Activated CD8-positive, alpha-beta T cell treated with anti-CD3 and anti-CD28 coated beads for 36 hours (primary cell): ENCODE measurements at places on chromosomes 3 and 15.

DNA sequence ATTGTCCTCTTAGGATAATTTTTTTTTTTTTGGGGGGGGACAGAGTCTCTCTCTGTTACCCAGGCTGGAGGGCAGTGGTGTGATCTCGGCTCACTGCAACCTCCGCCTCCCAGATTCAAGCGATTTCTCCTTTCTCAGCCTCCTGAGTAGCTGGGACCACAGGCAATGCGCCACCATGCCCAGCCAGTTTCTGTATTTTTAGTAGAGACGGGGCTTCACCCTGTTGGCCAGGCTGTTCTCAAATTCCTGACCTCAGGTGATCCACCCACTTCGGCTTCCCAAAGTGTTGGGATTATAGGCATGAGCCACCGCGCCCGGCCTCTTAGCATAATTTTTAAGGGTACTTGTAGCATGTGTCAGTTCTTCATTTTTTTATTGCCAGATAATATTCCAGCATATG, 122.6 kb downstream of the FNDC3B start:
- no peak overlapping the region for H3K27ac ChIP-seq
- H3K36me3 ChIP-seq = no peaks in the 10 kb centered on the region
- DNase-seq = no peak
- no peaks in the 10 kb centered on the region for H3K27me3 ChIP-seq

DNA sequence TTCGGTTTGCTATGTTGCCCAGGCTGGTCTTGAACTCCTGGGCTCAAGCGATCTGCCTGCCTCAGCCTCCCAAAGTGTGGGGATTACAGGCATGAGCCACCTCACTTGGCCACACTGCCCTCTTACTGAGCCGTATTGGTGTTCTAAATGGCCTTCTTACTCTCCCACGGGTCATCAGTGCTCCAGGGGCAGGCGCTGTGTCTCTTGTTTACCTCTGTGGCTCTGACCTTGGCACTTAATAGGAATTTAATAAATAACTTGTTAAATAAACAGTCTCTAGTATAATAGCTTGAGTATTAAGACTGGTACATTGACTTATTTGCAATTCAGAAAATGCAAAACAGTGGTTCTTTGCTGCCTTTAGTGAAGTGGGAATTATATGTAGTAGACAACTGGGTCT, 13.7 kb downstream of the FLNB start:
- H3K27me3 ChIP-seq = no peaks in the 10 kb centered on the region
- H3K36me3 ChIP-seq = peaks cover 1% of the 10 kb centered on the region
- no peak overlapping the region for H3K27ac ChIP-seq
- DNase-seq = no peak
- H3K4me3 ChIP-seq = no peak overlapping the region
- peaks cover 55% of the 10 kb centered on the region for H3K4me1 ChIP-seq

DNA sequence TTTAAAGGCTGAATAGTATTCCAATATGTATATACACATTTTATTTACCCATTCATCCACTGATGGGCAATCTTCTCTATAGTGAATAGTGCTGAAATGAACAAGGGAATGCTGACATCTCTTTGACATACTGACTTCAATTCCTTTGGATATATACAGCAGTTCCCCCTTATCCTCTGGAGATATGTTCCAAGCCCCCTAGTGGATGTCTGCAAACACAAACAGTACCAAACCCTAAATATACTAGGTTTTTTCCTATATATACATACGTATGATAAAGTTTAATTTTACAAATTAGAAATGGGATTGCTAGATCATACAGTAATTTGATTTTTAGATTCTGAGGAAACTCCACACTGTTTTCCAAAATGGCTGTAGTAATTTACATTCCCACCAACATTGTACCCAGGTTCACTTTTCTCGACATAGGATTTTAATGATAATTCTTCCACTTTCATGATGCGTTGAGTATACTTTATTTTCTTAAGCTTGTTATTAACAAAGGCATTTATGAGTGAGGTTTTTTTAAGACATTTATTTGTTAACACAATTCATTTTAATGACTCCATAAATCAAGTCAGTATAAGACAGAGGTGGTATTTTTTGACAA, 38.2 kb downstream of the VPS13C start:
- no peaks in the 10 kb centered on the region for H3K4me1 ChIP-seq
- peaks cover 46% of the 10 kb centered on the region for H3K36me3 ChIP-seq
- no peaks in the 10 kb centered on the region for H3K27me3 ChIP-seq
- DNase-seq = no peak
- no peak overlapping the region for H3K27ac ChIP-seq

DNA sequence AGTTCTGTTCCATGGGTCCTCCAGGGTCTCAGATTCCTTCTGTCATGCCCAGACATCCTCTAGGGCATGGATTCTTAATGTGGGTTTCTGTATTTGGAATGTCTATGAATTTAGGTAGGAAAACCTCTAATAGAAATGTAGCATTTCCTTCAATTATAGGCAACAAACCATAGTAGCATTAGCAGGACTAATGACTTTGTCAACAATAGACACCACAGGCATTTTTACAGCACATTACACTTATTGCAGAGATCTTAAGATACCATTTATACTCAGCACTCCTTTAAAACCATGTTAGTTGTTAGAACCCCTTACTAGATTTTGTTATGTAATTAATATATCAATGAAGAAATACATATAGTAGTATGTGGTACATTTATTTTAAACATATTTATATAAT, 77.8 kb upstream of the TBC1D5 start:
- DNase-seq = no peak
- H3K27me3 ChIP-seq = peaks cover 7% of the 10 kb centered on the region
- no peaks in the 10 kb centered on the region for H3K4me1 ChIP-seq
- no peak overlapping the region for H3K4me3 ChIP-seq
- no peak overlapping the region for H3K27ac ChIP-seq

DNA sequence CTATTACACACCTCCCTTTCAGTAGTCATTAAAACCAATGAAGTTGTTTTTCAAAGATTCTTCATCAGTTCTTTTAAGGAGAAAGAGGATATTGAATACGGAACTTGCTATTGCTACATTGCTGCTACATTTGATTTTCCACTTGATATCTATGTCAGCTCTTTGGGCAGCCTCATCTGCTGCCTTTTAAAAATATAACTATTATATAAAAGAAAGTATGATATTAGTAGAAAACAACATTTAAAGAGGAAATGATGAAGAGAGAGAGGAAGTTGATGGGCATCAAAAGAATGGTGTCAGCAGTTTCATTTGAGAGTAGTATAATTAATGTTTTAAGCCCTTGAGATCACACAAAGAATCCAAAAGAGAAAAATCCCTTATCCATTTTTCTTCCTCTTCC, 171.4 kb downstream of the NFKBIZ start:
- peaks cover 26% of the 10 kb centered on the region for H3K4me1 ChIP-seq
- H3K27ac ChIP-seq = no peak overlapping the region
- no peak for DNase-seq
- no peak overlapping the region for H3K4me3 ChIP-seq

DNA sequence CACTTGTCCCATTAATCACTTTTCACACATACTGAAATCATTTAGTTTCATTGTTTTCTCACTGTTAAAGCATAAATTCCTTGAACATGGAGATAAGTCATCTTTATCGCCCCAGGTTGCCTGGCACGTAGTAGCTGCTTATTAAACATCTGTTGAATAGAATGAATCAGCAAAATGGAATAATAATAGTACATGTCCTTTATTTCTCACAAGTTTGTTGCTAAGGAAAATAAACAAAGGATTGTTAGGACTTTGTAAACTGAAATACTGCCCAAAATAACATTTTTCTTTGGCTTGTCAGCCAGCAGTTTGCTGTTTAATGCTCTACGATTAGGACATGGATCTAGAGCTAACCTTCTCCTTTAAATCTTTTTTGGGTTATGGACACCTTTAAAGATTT, 17.9 kb downstream of the SLC35A5 start:
- no peak overlapping the region for H3K4me3 ChIP-seq
- no peaks in the 10 kb centered on the region for H3K27me3 ChIP-seq
- H3K36me3 ChIP-seq = peaks cover 10% of the 10 kb centered on the region
- DNase-seq = no peak
- peaks cover 4% of the 10 kb centered on the region for H3K4me1 ChIP-seq
- no peak overlapping the region for H3K27ac ChIP-seq

DNA sequence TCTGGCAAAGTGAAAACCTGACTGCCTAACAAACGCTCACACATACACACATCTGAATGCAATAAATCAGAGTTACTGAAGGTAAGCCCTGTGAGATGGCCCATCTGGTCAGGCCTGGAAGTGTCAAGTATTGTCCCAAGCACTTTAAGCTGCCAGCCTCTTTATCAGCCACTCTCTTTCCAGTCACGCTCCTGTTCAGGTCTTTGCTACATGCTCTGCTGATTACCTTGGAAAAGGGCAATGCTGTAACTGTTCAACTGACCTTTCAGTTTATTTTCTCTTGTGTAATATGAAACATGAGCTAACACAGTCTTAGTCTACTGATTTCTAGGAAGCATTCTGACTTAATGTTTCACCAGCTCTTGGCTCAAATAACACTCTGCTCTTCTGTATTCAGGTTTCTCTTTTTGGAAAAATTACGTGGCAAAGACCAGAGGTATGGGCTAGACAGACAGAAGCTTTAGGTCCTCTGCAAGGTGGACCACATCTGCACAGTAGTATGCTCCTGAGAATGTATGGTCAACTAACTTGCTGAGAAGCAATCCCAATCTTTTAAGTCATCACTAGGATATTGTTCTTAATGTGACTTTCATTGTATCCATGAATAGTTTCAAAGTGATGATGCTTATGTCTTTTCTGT, 44.5 kb downstream of the GBE1 start:
- peaks cover 4% of the 10 kb centered on the region for H3K4me1 ChIP-seq
- peaks cover 11% of the 10 kb centered on the region for H3K36me3 ChIP-seq
- no peak for DNase-seq
- H3K27ac ChIP-seq = no peak overlapping the region

DNA sequence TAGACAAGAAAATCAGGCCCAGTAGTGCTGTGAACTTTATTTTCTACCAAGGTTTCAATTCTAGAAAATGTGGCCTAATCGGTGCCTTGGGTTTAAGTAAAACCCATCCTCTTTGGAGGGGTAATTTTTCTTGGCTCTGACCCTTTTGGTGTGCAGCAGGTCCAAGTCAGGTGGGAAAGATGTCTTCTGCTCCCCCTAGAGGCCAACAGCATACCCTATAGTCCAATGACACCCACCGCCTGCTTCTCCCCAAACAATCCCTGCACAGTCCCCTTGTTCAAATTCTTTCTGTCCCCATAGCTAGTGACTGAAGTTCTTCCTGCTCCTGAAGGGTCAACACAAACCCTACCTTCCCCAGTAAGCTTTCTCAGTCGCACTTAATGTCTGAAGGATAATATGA, 261.8 kb upstream of the GOLGA6L4 start:
- H3K27me3 ChIP-seq = peaks cover 4% of the 10 kb centered on the region
- no peak overlapping the region for H3K4me3 ChIP-seq
- H3K4me1 ChIP-seq = no peaks in the 10 kb centered on the region

DNA sequence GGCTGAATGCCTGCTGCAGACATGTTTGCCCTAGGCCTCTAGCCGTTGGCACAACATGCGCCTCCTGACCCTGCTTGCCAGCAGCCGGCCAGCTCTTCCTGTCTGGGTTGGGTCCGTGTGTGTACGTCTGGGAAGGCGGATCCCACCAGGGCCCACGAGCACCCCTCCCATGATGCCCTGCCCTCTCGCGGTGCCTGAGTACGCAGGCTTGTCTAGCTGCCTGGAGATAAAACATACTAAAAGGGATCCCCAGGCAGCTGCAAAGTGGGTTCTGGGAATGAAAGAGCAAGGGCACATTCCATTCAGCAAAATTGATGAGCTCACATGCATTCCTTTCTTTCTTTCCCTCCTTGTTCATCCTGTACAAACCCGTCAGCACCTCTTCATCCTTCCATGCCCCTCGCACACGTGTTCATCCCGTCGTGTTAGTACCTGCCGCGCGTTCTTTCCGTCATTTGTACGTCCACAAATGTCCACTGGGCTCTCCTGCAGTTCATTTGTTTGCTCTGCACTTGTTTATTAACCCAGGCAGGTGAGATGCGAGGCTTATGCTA, 74.3 kb downstream of the FBLN2 start:
- H3K27ac ChIP-seq = no peak overlapping the region
- H3K36me3 ChIP-seq = no peaks in the 10 kb centered on the region
- H3K27me3 ChIP-seq = no peaks in the 10 kb centered on the region
- peaks cover 2% of the 10 kb centered on the region for H3K4me1 ChIP-seq
- no peak for DNase-seq

- peaks cover 4% of the 10 kb centered on the region for H3K27me3 ChIP-seq
- no peaks in the 10 kb centered on the region for H3K4me1 ChIP-seq
- no peak for DNase-seq
- no peak overlapping the region for H3K4me3 ChIP-seq
These were observed 17.9 kb downstream of the TMEM40 start for GRCh38 chr3:12741209-12741608.

- no peak overlapping the region for H3K27ac ChIP-seq
- no peak for DNase-seq
- no peaks in the 10 kb centered on the region for H3K4me1 ChIP-seq
- H3K27me3 ChIP-seq = peaks cover 2% of the 10 kb centered on the region
- no peaks in the 10 kb centered on the region for H3K36me3 ChIP-seq
These were observed 13.7 kb downstream of the OXTR start for GRCh38 chr3:8755564-8756237.

- peak; percentile 26 for DNase-seq
- peaks cover 9% of the 10 kb centered on the region for H3K4me1 ChIP-seq
- no peak overlapping the region for H3K4me3 ChIP-seq
These were observed 11.1 kb upstream of the RTP2 start for GRCh38 chr3:187713504-187713903.

- no peak overlapping the region for H3K4me3 ChIP-seq
- H3K4me1 ChIP-seq = no peaks in the 10 kb centered on the region
- H3K27ac ChIP-seq = no peak overlapping the region
- no peaks in the 10 kb centered on the region for H3K36me3 ChIP-seq
These were observed 7.8 kb upstream of the PRTG start for GRCh38 chr15:55750706-55751105.

DNA sequence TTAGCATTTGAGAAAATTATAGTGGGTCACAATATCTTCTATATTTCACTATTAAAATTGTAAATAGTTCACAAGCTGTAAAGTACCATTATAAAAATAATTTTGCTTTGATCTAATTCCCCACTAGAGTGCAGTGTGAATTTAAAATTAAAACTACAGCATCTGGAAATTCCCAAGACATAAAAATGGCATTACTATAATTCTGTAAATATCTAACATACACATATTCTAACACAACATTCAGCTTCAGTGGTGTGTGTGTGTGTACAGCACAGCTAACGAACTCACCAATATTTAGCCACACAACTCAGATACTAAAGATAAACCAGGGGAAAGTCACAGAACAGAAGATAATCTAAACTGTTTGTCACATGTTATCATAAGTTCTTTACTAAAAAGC, 424.9 kb upstream of the ZNF385D start:
- no peak for DNase-seq
- H3K4me1 ChIP-seq = no peaks in the 10 kb centered on the region
- H3K4me3 ChIP-seq = no peak overlapping the region
- H3K36me3 ChIP-seq = no peaks in the 10 kb centered on the region
- no peaks in the 10 kb centered on the region for H3K27me3 ChIP-seq
